Central memory CD4-positive, alpha-beta T cell (primary cell): ENCODE measurements at places on chromosomes 11 and 22.

- no peak for DNase-seq
Observed at GRCh38 chr11:13259374-13259773, 18.2 kb upstream of the BMAL1 start.

DNA sequence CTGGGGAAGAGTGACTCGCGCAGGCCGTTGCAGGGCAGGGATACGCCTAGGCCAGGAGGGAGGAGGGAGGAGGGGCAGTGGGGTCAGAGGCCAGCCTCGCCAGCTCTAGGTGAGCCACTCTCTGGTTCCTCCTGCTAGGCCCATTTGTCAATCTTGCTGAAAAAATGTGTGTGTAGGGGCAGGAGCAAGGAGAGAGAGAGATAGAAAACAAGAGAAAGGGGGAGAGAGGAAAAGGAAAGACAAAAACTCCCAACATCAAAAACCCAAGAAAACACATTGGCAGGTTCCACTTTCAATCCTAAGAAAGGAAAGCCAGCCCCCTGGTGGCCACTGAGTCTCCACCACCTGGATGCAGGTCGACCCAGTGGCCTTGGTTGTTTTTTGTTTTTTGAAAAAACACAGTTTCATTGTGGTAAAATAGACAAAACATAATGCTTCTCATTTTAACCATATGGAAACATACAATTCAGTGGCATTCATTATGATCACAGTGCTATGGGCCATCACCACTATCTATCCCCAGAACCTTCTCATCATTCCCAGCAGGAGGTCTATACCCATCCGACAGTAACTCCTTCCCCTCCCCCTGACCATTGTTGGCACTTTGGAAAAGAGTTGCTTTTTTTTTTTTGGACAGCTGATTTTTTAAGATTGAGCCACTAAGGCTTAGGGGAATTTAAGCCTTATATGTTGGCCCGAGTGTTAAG lies 10.9 kb downstream of the OMP start:
- DNase-seq: no peak

DNA sequence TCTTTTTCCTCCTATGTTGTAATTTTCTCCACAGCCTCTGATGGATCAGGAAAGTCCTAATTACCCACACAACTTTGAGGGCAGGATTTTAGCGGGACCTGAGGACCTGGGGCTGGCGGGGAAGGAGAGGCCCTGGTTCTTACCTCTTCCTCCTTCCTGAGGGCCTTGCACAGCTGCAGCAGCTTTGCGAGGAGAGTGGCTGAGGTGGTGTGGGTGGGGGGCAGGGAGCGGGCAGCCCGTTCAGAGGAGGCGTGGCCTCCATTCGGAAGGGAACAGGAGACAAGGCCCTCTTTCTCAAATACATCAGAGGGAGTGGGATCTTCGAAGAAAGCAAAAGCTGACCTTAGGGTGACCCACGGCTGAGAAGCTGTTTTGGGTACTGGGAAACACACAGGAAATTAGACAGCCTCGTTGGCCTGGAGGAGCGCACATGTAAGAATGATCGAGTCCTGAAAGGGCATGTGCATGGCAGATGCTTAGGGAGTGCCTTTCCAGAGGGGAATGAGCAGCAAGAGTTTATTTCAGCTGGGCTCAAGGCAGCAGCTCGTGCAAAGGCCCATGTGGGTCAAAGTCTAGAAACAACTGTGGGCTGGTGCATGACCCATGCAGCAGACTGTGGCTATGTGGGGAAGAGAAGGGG lies 76.6 kb upstream of the NARS2 start:
- DNase-seq: no peak

DNA sequence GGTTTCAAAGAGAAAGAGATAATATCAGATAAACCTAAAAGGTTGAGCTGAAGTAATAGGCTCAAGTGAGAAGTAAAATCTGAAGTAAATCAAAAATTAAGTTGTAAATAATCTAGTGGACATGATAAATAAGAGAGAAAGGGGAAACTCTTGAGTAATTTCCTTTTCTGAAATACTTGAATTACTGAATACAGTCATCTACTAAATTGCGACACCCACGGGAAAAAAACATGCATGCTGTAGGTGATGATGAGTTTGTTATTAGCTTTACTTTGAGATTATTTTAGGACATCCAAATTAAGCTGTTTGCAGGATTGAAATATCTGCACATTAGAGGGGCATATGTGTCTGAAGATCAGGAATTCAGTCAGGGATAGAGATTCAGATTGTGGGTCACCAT lies 50.0 kb upstream of the CARD18 start:
- no peak for DNase-seq

DNA sequence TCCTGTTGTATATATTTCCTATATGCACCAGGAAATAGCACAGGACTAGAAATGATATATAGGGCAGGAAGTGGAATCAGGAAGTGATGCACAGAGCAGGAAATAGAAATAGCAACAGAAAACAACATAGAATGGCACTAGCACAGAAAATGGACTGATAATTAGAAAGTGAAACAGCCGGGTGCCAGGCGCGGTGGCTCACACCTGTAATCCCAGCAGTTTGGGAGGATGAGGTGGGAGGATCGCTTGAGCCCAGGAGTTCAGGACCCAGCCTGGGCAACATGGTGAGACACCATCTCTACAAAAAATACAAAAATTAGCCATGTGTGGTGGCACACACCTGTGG lies 10.0 kb upstream of the RELT start:
- DNase-seq: peak; percentile 72

DNA sequence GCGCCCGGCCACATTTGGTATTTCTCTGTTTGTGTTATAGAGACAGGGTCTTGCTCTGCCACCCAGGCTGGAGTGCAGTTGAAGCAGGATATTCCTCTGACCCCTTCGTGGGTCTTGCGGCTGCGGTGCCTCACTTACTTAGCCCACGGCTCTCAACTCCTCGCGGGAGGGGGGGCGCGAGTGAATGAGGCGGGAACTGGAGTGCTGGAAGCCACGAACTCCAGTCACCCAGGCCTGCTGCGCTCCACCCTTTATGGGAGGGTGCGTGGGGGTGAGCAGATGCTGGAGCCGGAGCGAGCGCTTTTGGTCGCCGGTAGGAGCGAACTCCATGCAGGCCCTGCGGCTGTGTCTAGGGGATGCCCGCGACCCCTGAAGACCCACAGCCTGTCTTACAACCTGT lies 1.8 kb downstream of the C11orf54 start:
- no peak for DNase-seq

DNA sequence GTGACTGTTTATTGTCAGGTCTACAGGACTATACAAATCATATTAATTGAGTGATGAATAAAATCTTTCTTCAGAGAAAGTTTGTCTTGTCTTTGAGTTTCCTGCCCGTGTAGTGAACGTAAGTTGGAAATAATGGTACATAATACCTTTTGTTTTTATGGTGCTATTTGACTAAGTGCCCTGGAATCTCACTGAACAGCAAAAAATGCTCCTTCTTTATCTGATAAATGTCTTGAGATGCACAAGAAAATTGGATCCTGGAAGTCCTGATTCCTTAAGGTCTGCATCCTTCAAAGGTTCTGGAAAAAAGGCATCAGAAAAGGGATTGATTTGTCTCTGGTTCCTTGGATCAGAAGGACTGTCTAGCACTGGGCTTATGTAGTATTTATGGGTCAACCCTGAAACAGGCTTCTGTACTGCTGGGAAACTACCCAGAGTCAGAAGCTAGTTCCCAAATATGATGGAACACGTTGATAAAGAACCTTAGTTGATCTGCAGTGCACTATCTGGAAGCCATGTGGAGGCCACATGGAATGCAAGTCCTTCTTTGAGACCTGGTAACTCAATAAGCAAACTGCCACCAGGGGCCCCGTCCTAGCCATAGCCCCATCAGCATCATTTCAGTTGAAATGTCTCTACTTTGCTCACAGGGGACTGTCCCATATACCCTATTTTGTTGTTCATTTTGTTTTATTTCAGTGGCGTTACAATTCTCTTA lies 100.6 kb upstream of the CD44 start:
- DNase-seq: no peak

GRCh38 chr22:46625113-46625842 lies 5.1 kb downstream of the GRAMD4 start:
- DNase-seq: no peak

GRCh38 chr11:80167766-80168165 lies 726.9 kb upstream of the TENM4 start:
- no peak for DNase-seq

DNA sequence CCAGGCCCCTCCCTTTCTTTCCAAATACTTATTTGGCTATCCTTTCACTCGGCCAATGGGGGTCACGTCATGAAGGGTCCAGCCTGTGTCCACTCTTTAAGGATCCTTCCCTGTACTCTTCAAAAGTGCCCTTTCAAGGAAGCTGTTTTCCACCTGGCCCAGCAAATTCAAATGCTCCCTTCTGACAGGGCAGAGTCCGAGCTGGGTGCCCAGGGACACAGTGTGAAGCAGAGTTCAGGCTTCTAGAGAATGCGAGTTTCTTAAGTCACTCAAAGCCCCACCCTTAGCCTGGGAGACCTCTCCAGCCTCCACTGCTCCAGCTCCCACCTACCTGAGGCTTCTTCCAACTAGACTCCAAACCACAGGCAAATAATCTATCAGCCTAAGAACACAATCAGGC lies 5.5 kb upstream of the APOA1 start:
- DNase-seq: no peak

- no peak for DNase-seq
Observed at GRCh38 chr11:2559527-2560311, 114.9 kb downstream of the KCNQ1 start.

DNA sequence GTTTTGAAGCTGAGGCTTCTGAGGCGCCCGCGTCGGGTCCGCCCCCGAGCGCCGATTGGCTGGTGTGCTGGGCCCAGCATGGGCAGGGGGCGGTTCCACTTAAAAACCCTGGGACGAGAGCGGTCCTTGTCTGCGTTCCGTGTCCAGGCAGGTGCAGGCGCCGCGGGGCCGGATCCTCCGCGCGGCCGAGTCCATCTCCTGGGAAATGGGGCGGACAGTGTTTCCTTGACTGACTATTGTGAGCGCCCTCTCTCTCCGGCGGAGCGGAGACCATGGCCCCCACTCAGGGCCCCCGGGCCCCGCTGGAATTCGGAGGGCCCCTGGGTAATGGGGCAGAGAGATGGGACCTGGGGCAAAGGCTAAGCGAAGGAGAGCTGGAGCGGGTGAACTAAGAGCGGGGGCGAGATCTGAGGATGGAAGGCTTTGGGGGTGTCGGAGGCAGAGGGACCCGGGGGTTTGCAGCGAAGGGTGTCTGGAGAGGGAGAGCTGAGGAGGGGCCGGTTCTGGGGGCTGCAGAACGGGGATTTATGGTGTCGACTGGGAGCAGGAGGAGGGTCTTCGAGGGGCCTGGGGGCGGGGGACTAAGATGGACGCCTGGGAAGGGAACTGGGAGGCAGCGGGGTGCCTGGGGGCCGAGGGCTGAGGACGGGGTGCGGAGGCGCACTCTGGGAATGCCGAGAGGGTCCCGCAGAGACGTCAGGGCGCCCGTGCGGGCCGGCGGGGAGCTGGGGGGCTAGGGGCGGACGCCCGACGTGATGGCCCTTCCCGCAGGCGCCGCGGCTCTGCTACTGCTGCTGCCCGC lies at the start of gene TM7SF2:
TSS of gene TM7SF2 (plus strand) at position 129 of the 802 bp plus-strand sequence. CDS start at position 273, 144 bp downstream.
- DNase-seq: peak; percentile 90

DNA sequence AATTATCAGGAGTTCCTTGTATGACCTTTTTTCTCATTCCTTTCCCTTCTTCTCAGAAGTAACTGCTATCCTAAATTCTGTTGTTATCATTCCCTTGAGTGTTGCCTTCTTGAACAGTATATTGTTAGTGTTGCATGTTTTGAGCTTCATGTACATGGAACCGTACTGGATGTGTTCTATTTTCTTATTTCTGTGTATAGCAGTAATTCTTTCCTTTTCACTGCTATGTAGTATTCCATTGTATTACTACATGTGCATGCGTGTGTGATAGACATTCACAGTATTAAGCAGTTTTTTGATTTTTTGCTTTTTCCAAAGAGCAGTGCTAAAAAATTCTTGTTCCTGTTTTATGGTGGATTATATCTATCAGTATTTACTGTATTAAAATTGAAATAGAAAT lies 90.3 kb upstream of the RAB1B start:
- DNase-seq: no peak

DNA sequence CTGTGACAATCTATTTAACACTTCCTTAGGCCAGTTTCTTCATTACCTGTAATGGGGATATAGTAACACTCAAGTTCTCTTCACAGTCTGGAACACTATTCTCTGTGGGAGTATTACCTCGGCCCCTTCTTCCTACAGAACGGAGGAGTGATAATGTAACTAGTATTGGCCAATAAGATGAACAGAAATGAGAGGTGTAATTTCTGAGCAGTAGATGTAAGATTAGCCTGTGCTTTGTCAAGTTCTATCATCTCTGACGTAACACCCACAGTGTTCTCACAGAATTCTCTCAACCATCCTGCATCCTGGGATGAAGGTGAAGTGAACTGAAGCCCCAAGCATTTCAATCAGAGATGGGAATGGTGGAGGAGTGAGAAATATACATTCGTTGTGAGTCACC lies 65.2 kb upstream of the TOP3B start:
- no peak for DNase-seq

DNA sequence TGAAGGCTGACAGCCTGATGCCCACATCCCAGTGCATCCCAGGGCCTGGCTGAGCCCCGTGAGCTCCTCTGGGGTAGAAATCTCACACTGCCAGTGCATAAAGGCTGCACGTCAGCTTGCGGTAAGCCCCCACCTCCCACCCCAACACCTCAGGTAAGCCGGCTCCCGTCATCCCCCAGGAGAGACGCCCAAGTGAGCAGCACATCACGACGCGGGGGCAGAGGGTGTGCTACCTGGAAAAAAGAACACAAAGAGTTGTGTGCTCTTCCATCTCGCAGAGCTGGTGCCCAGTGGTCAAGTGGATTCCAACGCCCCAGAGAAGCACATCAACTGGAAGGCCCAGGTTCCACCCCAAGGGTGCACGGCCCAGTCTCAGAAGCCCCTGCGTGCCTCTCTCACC lies 50.0 kb downstream of the IGSF9B start:
- DNase-seq: no peak

DNA sequence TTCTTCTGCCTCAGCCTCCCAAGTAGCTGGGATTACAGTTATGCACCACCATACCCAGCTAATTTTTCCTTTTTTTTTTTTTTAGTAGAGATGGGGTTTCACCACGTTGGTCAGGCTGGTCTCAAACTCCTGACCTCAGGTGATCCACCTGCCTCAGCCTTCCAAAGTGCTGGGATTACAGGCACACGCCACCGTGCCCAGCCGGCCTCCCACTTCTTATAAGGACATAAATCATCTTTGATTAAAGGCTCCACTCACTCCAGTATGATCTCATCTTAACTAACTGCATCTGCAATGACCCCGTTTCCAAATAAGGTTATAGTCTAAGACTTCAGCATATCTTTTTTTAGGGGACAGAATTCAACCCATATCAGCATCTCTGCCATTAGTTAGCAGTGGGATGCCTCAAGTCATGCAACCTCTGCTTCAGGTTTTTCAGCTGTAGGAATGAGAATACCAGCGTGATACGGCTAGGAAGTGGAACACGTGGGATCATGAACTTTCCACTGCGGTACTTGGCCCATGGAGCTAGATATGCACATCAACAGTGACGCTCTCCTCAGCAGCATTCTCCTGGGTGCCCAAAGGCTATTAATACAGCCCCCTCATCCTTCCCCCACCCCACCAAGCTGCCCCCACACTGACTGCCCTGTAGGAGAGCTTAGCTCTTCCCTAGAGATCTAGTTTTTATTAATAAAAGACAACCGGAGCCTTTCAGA lies 41.4 kb downstream of the MCHR1 start:
- no peak for DNase-seq
